Activated naive CD8-positive, alpha-beta T cell treated with anti-CD3 and anti-CD28 coated beads, Interleukin-2, amount 50 U/mL, for 16 hours (primary cell): ENCODE measurements at places on chromosomes 11 and 22.

- DNase-seq: no peak
These were observed 8.1 kb downstream of the RCOR2 start for GRCh38 chr11:63908631-63909401.

DNA sequence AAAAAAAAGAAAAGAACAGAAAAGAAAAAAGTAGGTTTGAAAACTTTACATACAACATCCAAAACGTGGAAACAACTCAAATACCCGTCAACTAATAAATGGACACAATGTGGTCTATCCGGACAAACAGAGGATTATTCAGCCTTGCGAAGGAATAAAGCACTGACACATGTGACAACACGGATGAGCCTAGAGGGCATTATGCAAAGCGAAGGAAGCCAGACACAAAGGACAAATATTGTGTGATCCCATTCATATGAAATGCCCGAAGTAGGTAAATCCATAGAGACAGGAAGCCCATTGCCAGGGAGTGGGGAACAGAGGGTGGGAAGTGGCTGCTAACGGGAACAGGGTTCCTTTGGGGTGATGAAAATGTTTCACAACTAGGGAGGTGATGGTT lies 11.8 kb downstream of the RFPL1 start:
- no peak for DNase-seq

DNA sequence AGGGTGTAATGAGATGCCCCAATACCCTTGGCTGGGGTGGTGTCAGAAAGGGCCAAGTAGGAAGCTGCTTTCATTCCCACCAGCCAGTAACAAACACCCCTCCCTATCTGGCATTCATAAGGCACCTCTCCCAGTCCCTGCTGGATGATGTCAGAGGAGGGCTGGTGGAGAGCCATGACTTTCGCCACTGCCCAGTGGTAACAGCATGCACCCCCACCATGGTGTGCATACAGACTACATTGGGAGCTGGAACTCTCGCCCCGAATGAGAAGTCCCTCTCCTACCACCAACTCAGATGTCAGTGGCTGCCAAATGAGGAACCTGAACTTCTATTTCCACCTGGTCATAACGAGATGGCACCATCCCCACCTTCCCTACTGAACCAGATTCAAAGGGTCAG lies 73.3 kb downstream of the SGSM3 start:
- DNase-seq: no peak

- no peak for DNase-seq
These were observed 66.9 kb upstream of the TTLL12 start for GRCh38 chr22:43253839-43254238.

DNA sequence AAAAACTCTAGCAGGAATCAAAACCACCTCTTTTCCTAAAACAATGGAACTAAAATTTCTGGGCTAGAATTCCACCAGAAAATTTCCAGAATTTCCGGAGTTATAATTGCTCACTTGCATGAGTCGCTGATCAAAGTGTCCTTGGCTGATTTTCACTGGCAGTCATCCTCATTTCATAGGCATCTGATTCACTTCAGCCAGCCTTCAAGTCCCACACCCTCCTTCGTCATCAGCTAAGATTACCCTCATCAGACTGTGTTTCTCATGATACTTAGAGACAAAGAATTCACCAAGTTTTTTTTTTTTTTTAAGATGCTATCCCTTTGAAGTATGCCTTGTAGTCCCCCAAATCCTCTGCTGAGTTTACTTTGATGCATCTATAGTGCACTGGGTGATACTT lies 71.5 kb upstream of the RAB38 start:
- DNase-seq: no peak

- DNase-seq: no peak
These were observed 151.8 kb upstream of the NCAM1 start for GRCh38 chr11:112809429-112809828.

GRCh38 chr22:28604966-28605761 lies 74.5 kb downstream of the TTC28 start:
- no peak for DNase-seq

DNA sequence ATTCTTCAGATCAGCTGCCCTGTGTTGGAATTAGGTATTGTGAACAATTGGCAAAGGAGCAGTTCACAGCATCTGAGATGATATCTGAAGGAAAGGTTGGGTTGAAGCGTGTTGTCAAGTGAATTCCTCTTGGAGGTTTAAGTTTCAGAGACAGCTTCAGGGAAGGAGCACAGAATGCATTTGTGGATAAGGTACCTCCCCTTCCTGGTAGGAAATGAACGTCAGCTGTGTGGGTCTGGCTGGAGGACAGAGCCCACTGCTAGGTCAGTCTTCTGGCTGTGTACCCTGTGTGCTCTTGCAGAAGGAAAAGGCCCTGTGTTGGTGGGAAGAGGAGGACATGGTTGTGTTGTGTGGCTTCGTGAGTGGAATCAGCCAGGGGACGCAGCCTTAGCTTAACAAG lies 88.1 kb upstream of the GAL start:
- no peak for DNase-seq

GRCh38 chr11:102447193-102447592 lies 5.4 kb downstream of the TMEM123 start:
- DNase-seq: no peak

- DNase-seq: no peak
These were observed 192.7 kb downstream of the C11orf91 start for GRCh38 chr11:33507967-33508366.

DNA sequence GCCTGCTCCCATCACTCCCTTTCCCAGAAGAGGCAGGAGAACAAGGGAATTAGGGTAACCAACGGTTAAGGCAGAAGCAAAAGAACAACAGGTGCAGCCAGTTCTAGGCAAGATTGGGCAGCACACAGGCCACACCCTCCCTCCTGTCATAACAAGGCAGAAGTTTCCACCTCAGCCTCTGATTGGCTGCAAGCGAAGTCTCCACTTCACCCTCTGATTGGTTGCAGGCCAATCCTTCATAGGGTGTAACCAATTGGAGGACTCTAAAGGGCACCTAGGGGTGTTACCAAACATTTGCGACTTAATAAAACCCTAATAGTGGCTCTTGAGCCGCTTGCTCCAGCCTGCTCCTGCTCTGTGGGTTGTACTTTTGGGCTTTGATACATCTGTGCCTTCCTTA lies 153.8 kb downstream of the CACNA1I start:
- no peak for DNase-seq

DNA sequence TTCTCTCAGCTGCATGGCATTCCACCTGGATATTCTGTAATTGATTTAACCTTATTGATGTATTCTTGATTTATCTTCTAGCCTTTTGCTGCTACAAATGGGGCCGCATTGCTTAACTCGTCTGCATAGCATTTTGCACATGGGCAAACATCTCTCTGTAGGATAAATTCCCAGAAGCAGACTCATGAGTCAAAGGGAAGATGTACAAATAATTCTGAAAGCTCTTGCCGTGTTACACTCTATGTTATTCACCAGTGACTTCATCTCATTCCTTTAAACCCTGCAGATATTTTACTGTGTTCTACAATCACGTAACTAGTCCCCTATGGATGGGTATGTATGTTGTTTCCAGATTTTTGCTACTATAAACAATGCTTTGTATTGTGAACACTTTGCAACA lies 112.7 kb downstream of the SEZ6L start:
- DNase-seq: no peak

- no peak for DNase-seq
These were observed 34.8 kb upstream of the TMEM135 start for GRCh38 chr11:87002918-87003317.

- no peak for DNase-seq
These were observed 17.6 kb downstream of the MYH9 start for GRCh38 chr22:36369922-36370791.
